SJCRH30 (cell line): ENCODE measurements at places on chromosomes 1 and 21.

DNA sequence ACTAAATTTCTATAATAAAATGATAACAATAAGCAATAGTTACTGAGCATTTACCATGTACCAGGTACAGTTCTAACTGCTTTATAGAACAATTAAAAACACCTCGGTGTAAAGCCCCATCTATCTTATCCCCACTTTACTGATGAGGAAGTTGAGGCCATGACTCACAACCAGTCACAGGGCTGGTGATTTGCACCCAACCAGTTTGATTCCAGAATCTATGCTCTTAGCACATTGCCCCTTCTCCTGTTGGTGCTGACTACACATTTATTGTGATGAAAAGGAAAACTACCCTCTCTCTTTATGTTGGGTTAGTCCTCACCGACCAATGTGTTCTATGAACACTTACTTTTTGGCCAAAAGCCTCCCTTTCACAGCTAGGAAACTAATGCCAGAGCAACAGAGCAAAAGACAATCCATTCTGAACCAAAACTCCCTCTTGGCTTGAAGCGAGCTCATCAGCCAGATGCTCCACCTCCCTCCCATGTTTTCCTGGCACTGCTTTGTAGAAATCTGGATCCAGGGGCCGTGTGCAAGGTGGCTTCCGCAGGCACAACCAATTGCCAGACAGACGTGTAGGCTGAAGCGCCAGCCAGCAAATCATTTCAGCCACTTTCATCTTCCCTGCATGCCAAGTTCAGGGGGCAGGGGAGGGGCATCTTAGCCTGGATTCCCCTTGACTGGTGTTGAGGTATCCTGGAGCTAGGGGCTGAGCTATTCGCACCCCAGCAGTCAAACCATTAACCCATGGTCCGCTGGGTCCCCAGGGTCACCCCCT is 32.0 kb upstream of the SLC30A1 start:
- no peak for DNase-seq

- DNase-seq, result no peak
Measured at GRCh38 chr1:224168859-224169380, 14.1 kb upstream of the DEGS1 start.

GRCh38 chr1:206067486-206068227 is 14.7 kb downstream of the RHEX start:
- no peak for DNase-seq

- no peak for DNase-seq
Measured at GRCh38 chr1:245750261-245750660, 595.5 kb downstream of the KIF26B start.
